Foreskin keratinocyte (primary cell): ENCODE measurements at places on chromosomes 7 and 10. TPM values are rescaled to one million over a fixed set of nuclear protein-coding genes. Genes with fewer than 3 reads are reported as not detected.

Gene GRIFIN
- total RNA-seq: not detected in 2 replicates

Gene ZMIZ2
- total RNA-seq: 15.1 and 17.7 TPM in 2 replicates

Gene OPN4
- not detected in 2 replicates for total RNA-seq

GRCh38 chr10:58951746-58952145 lies 224.7 kb upstream of the PHYHIPL start:
- peak; percentile 45 for DNase-seq

DNA sequence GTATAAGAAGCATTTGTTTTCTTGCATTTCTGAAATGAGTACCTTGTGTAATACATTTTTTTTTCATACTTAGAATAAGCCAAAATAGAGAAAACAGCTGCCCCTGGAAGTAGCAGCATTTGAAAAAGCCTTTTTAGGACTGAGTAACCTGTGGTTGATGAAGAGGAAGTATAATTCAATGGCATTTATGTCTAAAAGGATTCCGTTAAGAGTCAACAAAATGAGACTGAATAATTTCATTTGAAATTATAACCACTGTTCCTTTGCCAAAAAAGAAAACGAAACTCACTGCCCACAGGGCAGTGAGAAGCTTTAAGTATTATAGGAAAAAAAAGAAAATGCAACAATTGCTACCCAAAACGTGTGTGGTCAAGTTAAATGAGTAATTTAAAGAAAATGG lies 705.6 kb upstream of the PHF14 start:
- no peak for DNase-seq

DNA sequence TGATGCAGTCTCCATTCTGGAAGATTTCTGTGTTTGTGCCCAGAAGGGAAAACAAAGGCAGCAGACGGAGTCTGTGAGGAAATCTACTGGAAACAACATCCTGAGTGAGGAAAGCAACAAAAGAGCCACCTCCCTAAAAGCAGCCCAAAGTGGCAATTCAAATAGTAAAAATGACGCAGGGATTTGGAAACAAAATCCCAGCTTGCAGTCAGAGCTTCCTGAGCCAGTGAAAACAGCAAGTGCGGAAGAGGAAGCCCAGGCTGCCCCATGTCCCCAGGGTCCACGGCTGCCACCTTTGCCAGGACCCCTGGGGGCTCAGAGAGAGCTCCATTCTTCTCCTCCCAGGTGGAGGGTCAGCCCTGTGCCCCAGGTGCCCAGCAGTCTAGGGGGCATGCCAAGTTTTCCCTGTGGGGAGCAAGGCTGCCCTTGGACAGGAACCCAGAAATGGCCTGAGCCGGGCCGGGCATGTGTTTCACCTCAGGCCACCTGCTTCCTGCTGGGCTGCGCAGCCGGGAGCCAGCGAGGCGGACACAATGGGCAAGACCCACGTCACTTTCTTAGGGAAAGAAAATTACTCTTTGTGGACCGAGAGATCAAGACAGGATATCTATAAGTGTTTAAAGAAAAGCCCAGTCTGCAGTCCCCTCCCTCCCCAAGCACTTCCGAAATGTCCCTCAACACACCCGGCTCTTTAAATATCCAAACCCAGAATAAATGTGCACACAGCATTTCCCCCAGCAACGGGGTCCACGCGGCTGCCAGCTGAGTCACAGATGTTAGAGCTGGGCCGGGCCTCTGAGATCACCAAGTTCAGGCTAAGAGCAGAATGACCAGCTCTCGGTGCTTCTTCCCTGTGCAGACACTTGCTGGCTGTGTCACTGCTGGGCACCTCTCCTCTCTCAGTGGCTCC lies 231.1 kb downstream of the ARHGAP12 start:
- no peak for DNase-seq

DNA sequence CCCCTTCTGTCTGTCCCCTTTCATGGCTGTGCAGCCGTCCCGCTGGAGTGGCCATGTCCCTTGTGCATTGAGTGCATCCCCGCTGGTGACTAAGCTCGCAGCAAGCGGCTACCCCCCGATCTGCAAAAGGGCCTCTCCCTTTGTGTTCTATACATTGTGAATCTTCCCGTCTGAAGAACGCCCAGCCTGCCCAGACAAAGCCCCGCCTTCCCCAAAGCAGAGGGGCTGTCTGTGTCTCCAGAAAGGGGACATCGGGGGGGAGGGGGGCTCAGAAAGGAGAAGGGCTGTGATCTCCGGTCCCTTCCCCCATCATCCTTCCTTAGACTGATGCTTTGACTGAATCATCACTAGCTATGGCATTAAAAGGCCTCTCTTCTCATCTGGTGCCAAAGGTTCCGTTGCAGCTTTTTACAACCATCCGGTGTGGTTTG lies 11.9 kb downstream of the NPTX2 start:
- DNase-seq: no peak

DNA sequence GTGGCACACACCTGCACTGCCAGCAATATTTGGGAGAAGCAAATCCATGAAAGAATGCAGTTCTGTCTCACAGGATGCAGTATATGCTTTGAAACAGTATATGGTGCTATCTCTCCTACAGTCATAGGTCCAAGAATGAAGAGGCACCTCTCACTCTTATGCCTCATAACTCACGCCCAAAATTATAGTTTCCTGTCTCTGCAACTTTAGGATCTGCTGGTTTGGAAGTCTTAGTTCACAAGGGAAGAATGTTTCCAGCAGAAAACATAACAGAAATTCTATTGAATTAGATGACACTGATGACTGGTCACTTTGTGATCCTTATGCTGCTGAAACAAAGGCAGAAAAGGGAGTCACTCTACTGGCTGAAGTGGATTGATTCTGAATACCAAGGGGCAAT lies 5.7 kb downstream of the C10orf67 start:
- no peak for DNase-seq

DNA sequence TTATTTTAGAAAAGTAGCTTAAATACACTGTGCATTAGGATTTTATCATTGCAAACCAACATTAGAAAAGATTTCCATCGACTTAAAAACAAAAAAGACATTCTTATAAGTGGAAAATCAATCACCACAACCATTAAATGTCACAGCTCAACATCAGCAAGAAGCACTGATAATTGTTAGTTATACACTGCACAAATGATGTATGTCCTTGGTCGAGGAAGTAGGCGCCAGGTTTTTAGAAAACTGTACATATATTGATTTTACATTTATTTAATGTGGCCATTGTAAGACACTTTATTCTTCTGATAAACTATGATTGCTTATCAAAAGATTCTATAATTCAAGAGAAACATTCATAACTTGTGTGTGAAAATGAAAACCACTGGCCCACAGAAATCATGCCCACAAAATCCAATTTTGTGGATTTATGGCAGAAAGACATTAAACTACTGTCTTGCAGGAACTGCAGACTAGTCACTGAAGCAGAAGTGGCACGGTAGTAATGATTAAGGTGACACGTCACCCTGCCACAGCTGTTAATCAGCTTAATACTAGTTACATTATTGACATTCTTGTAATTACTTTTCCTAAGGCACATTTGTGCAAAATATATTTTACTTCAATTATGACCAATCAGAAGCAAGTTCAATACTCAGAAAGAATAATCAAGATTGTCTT lies 79.4 kb downstream of the VPS41 start:
- DNase-seq: no peak

DNA sequence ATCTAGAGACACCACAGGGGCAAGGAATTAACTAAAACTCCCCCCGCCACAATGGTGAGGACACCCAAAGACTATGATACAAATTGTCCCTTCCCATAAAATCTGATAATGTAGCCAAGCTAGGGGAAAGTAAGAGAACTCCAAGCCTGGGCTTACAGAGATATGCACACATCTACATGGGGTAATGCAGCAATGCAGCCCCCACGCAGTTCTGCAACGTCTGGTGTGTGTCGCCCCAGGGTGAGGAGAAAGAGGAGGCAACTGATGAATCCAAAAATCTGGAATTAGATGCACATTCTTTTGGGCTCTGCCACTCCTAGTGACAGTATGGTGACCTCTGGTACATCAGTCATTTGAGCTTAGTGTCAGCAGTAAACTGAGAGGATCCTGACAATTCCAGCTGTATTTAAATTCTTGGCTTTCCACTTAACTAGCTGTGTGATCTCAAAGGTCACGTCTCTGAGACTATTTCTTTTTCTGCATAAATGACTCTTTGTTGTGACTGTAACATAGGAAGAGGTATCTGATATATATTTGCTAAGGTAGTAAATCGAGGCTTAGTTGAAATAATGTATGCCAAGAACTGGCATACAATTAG lies 51.5 kb downstream of the PIP4K2A start:
- no peak for DNase-seq
